ENCODE measurements at places on chromosomes 11 and 22.

GRCh38 chr11:122696662-122697061 lies 41.1 kb downstream of the UBASH3B start:
- no peak for DNase-seq

DNA sequence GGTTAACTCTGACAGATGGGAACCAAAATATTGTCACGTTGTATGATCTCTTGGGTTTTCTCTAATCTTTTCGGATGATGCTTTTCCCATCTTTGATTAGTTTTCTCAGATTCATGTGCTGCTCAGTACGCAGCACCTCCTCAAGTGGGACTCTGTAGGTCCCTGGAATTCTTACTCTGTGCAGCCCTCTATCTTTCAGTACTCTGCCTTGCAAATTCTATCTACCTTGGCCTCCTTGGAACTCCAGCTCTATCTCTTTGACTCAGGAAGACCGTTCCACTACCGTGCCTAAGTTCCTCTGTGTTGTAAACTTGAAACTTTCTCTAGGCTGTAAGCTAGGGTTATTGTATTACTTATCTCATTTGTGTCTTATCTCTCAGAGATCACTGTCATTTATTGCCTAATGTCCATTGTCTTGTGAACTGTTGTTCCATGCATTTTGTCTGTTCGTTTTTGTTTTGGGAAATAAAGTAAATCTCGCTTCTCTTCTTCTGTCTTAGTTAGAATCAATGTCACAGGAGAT lies 20.1 kb upstream of the CHORDC1 start:
- no peak for DNase-seq

GRCh38 chr22:39365492-39365780 lies 15.6 kb downstream of the SYNGR1 start:
- no peak for DNase-seq

- no peak for DNase-seq
These were observed 7.4 kb upstream of the HEPACAM start for GRCh38 chr11:124943254-124943616.

- DNase-seq, result no peak
These were observed 2.5 kb upstream of the CAPRIN1 start for GRCh38 chr11:34049028-34049427.

GRCh38 chr11:32184041-32184722 lies 93.3 kb downstream of the RCN1 start:
- no peak for DNase-seq

GRCh38 chr11:69366591-69366990 lies 72.6 kb downstream of the MYEOV start:
- no peak for DNase-seq

DNA sequence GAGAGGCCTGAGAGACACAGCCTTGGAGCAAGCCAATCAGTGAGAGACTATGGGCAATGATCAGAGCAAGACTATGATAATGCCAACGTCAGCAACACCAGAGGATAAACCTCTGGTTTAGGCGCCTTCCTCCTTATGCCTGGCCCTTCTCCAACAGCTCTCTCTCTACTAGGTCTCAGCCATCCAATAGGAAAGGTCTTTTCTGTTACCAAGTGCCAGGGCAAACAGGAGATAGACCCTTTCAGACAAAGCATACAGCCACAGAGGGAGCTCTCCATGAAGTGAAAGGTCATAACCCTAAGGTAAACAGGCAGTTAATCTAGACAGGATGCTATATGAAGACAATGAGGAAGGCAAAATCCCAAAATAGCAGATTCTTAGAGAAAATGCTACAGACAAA lies 9.5 kb downstream of the STK33 start:
- DNase-seq, result no peak

GRCh38 chr11:69062169-69062855 lies 13.6 kb downstream of the TPCN2 start:
- no peak for DNase-seq

DNA sequence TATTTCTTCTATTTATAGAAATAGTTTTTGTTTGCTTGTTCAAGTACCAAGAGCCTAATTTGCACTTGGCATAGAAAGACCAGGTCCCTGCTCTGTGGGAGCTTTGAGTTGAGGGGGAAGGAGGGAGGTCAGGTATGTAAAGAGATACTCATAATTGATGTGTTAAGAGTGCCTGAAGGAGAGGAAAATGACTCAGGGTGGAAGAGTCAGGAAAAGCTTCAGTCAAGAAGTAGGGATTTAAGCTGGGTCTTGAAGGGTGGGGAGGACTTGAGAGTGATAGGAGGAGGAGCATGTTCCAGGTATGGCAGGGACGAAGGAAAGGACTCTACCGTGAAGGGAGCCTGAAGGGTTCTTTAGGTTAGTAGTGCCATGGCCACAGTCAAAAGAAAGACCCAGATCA lies 9.0 kb downstream of the RBX1 start:
- DNase-seq, result no peak

DNA sequence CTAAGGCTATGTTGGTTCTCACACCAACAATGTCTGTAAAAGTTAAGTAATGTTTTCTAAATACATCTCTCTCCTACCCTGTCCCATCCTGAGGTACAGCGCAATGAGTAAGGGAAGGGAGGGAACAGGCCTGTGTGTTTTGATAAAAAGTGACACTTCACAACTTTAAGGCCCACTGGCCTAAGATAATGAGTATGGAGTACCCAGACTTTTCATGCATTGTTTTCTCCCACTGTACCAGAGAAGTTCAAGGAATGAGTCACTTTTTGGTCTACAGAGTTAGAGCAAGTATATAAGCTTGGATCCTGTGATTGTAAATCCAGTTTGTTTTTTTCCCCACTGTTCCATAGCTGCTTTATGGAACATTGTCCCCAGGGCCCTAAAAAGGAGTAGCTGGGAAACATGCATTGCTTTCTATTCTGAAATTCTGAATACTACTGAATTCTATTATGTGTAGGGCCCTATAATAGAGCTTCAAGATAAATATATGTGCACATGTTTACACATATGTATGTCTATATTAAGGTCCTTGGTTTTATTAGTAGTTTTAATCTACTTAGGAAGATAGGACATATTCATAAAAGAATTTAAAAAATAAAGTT lies 29.8 kb downstream of the KCNE3 start:
- DNase-seq, result no peak

- DNase-seq, result no peak
These were observed 33.1 kb upstream of the IPO7 start for GRCh38 chr11:9351321-9351881.

DNA sequence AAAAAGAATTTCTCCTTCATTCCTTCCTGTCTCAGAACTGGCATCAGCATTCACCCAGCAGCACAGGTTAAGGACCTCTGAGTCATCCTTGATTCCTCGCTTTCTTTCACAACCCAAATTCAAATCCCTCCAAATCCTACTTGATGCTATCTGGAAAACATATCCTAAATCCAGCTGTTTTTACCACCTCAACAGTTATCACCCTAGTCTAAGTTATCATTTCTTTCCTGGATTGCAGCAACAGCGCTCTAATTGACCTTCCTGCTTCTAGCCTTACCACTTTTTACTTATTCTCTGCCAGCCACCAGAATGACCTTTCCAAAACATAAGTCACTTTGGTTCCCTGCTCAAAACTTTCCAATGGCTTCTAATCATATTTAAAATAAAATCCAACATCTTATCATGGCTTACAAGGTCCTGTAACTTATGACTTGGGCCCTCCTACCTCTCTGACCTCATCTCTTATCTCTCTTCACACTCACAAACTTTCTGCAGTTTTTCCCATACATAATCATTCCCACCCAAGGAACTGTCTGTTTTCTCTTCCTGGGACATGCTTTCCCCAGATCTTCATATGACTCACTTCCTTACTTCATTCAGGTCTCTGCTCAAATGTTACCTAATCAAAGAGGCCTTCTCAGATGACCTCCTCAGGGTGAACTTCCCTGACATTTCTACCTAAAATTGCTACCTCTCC lies 119.4 kb downstream of the TTC28 start:
- DNase-seq, result no peak

DNA sequence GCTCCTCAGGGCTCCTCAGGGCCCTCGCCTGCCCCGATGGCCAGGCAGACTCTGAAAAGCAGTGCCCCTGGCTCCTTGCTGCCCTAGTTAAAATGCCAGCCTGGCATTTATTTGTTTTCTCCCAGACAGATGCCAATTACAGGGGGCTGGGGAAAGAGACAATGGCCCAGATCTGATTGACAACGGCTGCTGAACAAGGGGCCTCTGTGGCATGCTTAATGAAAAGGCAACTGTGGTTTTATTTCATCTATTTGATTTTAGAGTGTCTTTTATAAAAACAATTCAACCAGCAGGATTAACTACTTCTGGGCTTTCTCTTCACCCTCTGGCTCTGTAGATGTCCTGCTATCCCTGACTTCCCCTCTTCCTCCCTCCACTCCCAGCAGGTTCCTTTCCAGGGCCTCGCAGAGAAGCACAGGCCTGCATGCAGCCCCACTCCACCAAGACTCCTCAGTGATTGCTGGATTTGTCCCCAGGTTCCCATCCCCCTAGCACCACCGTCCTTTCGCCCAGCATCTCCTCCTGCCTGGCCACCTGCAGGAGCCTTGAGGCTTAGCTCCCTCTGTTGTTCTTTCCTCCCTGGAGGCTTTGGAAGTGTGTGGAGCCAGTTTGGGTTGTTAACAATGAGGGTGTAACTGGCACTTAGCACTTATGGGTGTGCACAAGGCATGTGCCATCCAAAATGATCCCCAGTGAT lies 171.1 kb downstream of the TENM4 start:
- DNase-seq, result no peak

- DNase-seq, result no peak
These were observed 59.7 kb downstream of the MYH9 start for GRCh38 chr22:36327922-36328551.

GRCh38 chr22:24156913-24157821 lies 24.1 kb upstream of the SUSD2 start:
- DNase-seq, result peak; percentile 89

- no peak for DNase-seq
These were observed 404.4 kb upstream of the ANO3 start for GRCh38 chr11:25927411-25927953.

GRCh38 chr11:76256448-76256847 lies 50.1 kb upstream of the WNT11 start:
- no peak for DNase-seq

- DNase-seq, result no peak
These were observed 102.4 kb downstream of the ME3 start for GRCh38 chr11:86570020-86570419.

- DNase-seq, result no peak
These were observed 21.5 kb upstream of the CYP2D6 start for GRCh38 chr22:42151924-42152635.

DNA sequence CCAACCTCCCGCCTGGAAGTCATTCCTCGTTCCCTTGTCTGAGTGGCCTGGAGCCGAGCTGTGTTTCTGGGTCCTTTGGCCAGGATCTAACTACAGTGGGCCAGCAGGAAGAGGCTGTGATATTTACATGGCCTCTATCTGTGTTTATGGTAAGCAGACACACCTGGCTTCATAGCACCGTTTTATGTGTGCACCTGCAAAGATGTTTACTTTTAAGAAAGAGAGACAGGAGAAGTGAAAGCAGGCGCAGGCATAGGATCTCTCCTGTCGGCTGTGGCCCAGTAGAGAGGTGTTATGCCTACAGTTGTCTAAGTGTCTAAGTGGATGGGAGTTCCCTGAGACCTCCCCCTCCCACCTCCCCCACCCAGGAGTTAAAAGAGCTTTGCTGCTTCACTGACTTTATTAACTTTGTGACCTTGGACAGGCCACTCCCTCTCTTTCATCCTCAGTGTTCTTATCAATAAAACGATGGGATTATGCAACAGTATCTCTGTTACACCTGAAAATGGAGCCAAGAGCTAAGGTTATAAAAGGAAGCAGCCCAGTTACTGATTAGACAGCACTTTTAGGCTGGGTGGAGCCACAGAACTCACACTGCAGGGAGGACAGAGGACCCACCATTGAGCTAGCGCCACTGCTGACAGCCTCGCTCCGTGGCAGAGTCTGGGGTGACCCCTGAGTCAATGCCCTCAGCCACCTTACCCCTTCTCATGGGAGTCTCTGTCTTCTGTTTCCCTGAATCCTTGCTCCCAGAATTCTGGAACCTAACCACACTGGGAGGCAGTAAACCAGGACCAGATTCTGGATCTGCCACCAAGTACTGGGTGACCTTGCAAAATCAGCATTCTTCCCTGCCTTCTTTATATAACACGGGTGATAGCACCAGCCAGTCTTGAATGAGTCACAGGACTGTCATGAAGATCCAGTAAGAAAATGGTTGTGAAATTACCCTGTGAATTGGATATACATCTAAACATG lies 22.0 kb downstream of the ST14 start:
- DNase-seq, result no peak

DNA sequence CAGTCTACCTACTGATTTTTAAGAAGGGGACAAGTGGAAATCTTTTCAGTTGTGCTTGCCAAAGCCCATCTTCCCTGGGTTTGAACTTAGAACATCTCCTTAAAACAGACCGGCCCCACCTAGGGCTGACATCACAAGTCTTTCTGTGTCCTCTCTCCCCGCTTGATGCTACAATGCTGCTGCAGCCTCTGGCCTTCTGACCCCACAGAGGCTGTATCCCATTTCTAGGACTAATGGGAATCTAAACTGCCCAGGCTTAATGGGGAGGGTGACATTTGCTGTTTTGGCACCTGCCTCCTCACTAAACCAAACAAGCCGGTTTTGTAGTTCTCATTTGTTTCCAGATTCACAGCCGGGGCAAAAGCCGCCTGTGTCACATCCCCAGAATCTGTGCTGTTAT lies 121.3 kb upstream of the CADM1 start:
- no peak for DNase-seq

DNA sequence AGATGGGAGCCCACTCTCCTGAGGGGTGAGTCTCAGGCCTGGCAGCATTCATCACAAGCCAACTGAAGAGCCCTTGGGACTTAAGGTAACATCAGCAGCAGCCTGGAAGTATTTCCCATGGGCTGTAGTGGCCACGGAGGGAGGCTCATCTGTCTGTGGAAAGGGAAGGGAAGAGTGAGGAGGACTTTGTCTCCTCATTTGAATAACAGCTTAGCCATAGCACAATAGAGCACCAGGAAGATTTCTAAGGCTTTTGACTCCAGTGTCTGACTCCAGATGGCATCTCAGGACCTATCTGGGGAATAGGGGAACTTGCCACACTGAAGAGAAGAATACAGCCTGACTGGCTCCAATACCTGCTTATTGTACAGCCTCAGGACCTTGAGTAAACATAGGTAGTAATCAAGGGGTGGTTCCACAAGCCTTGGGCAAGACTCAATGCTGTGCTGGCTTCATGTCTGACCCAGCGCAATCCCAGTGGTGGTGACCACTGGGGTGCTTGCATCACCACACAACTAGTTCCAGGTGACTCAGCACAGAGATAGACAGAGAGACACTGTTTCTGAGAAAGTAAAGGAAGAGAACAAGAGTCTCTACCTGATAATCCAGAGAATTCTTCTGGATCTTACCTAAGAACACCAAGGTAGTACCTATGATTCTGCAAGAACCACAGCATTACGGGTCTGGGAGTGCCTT lies 510.5 kb upstream of the CCDC179 start:
- DNase-seq, result no peak

GRCh38 chr11:44737245-44738085 lies 10.7 kb downstream of the TSPAN18 start:
- no peak for DNase-seq

GRCh38 chr11:120622189-120622875 lies 110.8 kb downstream of the GRIK4 start:
- no peak for DNase-seq
